ENCODE measurements at places on chromosomes 16 and 17. TPM values are rescaled to one million over a fixed set of nuclear protein-coding genes. Genes with fewer than 3 reads are reported as not detected.

The SMIM36 gene
- not detected for total RNA-seq

The SCGB1C2 gene
- total RNA-seq, result not detected

The ZNF19 gene
- 5.1 TPM for total RNA-seq

The CD68 gene
- 7.4 TPM for total RNA-seq

The LPO gene
- 0.48 TPM for total RNA-seq

The AANAT gene
- total RNA-seq, result not detected

The MT3 gene
- not detected for total RNA-seq

DNA sequence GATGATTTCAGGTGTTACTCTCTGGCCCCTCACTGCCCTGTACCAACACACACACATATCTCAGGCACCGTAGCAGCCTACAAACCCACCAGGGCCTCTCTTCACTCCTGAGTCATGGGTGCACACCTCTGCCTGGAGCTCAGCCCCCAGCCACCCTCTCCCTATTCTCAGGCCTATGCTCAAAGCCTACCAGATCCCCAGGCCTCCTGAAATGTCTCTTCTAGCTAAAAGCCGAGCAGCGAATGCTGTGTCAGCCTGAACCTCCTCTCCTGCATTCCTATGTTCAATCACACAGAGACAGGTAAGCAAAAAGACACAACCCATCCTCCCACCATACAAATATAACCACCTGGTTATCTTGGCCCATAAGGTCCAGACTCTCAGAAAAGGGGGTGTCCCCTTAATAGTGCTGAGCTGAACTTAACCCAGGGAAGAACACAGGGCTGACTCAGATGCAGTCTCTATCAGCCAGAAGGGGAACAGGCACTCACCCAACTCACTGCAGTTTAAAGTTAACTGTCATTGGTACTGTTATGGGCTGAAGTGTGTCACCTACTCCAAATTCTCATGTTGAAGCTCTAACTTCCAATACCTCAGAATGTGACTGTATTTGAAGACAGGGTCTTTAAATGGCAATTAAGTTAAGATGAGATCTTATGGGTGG, 62.0 kb upstream of the TEKT3 start:
- no peak for DNase-seq

- no peak for DNase-seq
Measured at GRCh38 chr16:50457423-50457822, 88.6 kb upstream of the BRD7 start.

DNA sequence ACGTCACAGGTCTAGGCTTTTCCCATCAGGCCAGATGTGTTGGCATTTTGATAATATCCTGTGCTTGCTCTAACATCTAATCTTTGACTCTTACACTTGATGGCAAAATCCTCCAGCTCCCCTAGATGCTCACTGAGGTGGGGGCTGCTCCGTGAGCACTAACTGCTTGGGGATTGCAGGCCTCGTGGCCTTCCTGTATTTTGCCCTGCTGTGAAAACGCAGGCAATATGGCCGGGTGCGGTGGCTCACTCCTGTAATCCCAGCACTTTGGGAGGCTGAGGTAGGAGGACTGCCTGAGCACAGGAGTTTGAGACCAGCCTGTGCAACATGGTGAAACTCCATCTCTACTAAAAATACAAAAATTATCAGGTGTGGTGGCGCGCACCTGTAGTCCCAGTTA, 9.7 kb upstream of the MLKL start:
- DNase-seq, result no peak

GRCh38 chr17:64147110-64148016, 17.4 kb upstream of the ERN1 start:
- DNase-seq, result no peak

DNA sequence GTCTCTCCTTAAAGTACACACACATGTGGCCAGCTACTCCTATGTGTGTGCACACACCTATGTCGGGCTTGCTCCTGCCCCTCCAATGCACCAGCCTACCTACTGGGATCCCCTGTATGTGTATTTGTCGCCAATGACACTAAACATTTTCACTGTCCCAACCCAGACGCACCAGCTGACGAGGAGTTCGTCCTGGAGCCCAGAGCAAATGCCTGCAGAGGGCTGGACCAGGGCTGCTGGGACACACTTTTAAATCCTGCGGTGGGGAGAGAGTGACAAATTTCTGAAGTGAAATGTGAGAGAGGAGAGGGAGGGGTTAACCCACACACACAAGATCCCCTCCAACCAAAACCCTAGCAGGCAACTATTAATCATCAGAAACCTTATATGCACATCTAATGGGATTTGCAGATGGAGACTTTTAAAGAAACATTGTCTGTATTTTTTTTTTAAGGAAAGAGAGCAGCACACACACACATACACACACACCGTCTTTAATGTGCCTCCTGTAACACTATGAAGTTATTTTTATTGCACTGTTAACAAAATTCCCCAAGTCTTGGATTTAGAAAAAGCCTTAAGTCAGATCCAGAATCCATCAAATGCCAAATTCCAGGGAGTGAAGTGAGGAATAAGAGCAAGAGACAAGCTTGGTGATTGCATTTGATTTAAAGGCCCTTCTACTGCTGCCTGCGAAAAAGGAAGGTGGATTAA, at the start of gene MEOX1:
Gene MEOX1, minus strand, starts transcription at position 224 of the 714 bp plus-strand sequence. CDS start 388 bp downstream, outside the sequence.
- peak; percentile 39 for DNase-seq

- DNase-seq, result no peak
Measured at GRCh38 chr16:86740906-86741799, 162.8 kb downstream of the FOXL1 start.

- DNase-seq, result peak; percentile 66
Measured at GRCh38 chr16:68658341-68658973, 13.3 kb downstream of the CDH3 start.

DNA sequence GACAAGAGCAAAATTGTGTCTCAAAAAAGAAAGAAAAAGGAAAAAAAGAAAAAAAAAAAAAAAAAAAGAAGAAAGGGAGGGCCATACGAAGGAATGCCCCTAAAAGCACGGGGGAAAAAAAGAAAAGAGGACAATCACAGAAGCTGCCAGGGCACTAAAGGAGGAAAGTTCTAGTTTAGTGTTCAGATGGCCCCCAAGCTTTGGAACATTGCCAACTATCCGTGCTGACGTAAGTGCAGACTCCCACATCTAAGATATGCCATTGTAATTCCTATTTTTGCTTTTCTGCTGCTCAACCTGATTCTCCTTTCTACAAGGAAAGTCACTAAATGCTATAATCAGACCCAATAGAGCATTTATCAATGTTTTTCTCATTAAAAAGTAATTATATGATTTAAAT, 842.1 kb downstream of the KCNJ2 start:
- no peak for DNase-seq

DNA sequence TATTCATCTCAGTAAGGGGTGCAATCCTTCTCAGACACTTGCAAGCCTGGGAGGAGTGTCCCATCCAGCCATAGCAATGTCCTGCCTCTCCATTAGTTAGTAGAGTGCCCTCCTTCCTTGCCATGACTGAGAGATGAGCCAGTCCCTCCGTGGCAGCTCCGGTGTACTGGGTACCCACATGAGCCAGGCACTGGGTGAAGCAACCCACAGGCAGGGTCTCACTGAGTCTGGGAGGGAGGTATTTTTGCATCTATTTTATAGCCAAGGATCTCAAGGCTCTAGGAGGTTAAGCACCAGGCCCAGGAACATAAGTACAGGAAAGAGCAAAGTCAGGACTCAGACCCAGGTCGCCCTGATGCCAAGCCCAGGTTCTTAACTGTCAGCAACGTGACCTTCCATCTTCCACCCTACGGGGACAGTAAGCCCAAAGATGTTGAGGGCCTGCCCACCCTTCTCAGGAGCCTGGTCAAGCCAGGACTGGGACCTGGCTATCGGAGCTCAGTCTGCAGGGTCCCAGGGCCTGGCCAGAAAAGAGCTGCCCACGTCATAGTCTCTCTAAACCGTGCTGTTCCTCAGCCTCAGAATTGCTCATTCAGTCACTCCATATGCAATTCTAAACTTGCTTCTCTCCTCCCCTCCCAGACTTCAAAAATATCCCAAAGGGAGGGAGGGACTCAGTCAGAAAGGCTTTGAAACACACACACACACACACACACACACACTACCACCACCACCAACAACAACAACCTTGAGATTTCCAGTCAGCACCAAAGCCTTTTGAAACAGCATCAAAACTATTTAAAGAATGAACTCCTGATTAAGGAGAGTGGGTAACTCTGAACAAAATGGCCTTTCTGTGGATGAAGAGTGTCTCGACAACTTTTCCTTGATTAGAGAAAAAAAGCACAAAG, 16.6 kb downstream of the NOS2 start:
- no peak for DNase-seq

DNA sequence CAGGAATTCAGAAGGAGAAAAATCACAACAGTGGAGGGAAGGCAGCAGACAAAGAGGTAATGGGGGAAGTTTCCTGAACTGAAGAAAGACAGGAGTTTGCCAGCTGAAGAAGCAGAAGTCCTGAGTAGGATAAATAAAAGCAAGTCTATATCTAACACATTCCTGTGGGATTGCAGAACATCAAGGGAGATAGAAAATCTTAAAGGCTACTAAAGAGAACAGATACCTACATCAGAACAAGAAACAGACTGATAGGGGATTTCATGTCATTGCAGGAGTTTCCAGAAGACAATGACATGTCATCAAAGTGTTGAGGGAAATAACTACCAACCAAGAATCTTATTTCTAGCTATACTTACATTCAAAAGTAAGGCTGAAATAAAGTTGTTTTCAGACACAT, 21.3 kb upstream of the CRYBA1 start:
- no peak for DNase-seq

GRCh38 chr17:40418428-40418706, 671 bp upstream of the TOP2A start:
- DNase-seq, result no peak

- DNase-seq, result peak; percentile 52
Measured at GRCh38 chr17:75364078-75364477, 41.4 kb downstream of the GRB2 start.

- no peak for DNase-seq
Measured at GRCh38 chr16:9970244-9970643, 212.0 kb downstream of the GRIN2A start.

GRCh38 chr16:78761427-78761826, 662.0 kb downstream of the WWOX start:
- DNase-seq, result no peak

DNA sequence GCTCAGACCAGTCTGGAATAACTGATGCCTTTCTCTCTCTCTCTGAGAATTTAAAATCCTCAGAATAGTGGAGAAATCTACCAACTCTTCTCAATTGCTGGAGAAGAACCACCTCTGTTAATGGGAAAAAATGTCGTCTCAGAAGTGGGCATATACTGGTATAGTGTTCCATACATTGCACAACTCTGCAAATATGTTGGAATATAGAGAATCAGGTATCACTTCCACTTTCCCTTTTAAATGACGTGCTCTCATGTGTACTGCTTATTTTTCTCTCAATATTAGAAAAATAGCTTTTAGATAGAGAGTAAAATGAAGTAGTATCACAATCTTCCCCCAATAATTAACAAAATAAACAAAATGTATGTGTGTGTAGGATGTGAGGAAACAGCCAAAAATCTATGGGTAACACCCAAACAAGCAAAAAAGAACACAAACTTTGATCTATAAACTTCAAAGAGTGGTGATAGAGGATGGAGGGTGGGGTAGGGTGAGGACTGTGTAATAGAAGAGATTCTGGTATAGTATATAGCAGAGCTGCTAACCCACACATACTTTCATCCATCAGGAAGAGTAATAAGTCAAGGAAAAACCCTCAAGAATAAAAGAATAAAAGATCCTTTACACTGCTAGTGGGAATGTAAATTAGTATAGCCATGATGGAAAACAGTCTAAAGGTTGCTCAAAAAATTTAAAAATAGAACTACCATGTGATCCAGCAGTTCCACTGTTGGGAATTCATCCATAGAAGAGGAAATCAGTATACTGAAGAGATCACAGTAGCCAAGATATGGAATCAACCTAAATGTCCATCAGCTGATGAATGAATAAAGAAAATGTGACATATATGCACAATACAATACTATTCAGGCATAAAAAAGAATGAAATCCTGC, 46.9 kb downstream of the NFATC3 start:
- no peak for DNase-seq

DNA sequence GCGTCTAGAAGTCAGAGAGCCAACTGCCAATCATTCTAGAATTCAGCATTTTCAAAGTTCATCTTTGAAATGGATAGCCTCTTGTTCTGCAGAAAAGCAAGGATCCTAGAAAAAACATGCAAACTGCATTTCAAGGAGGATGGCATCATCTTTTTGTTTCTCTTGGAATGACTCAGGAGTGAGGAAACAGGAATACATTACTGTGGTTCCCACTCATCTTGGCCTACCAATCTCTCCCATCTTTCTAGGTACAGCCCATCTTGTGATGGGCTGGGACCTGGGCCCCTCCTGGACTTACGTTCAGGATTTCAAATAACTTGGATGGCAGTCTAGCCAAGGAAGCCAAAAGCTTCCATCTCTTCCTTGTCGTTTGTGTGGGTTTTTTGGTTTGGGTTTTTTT, 363.4 kb downstream of the CDH13 start:
- DNase-seq, result peak; percentile 9

GRCh38 chr17:59756236-59756818, 48.9 kb downstream of the VMP1 start:
- DNase-seq, result peak; percentile 82

DNA sequence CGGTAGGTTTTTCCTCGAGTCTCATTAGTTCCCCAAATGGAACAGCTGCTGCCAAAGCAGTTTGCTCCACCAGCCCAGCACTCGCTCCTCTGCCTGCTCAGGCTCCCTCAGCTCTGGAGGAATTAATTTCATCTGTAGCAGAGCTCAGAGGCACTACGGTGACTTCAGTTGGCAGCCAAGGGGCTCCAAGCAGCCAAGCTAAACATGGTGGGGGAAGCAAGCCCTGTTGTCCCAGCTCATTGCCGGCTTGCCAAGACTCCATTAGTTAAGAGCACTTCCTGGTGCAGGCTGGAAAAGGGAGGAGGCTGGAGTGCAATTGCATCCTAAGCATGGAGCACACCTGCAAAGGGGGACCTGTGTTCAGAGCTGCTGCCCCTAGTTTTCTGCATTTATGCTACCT, 78.7 kb upstream of the GPRC5B start:
- no peak for DNase-seq

DNA sequence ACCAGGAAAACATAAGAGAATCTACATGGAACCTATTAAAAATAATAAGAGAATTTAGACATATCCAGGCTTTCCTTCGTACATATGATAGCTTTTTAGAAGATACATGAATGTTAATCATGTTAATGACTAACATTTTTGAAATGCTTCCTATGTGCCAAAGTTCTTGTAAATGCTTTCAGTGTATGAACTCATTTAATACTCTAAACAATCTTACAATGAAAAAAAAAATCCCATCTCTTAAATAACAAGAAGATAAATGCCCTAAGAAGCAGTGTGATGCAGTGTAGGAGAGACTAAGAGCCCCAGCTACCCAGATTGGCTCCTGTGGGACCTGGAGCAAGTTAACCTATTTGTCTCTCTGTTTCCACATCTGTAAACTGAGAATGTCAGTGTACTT, 220.4 kb upstream of the MYOCD start:
- no peak for DNase-seq

- no peak for DNase-seq
Measured at GRCh38 chr16:55250701-55251100, 73.3 kb upstream of the IRX6 start.

DNA sequence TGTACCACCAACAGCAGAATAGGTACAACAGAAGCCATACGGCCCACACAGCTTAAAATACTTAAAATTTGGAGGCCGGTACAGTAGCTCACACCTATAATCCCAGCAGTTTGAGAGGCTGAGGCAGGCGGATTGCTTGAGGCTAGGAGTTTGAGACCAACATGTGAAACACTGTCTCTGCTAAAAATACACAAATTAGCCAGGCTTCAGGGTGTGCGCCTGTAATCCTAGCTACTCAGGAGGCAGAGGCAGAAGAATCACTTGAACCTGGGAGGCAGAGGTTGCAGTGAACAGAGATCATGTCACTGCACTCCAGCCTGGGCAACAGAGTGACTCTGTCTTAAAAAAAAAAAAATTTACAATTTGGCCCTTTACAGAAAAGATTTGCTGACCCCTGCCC, 17.0 kb downstream of the GFOD2 start:
- DNase-seq, result no peak

Data from kidney epithelial cell (primary cell).